ENCODE measurements at places on chromosomes 1 and 21.

DNA sequence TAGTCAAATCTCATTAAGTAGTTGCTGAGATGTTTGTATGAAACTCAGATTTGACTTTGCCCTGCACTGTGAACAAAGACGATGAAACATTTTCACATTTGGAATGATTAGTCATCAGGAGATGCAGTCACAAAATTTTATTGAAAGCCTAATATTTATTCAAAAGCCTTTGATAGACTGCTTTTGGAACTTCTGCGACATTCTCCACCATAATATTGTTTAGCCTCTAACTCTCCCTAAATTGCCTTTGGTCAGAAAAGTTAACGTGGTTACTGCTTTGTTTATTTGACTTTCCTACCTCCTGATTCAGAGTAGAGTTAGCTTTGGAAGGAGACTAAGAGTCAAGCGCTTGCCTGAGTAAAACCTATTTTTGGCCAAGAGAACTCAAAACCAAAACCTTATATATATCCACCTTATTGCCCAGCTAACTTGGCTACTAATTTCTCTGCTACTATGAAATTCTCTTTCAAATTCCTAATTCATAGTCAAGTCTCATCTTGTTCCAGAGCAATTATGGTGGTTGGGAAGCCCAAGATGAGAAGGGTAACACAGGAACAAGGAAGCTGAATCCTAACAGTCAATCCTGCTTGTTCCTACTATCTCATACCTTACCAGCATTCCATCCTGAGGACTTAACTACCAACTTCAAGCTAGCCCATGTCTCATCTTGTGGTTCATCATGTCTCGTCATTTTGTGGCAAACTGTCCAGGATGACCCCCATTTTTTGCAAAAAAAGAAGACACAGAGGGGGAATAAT is 429.6 kb downstream of the USP25 start:
- DNase-seq = no peak

GRCh38 chr1:6001992-6002576 is 9.9 kb upstream of the NPHP4 start:
- no peak for DNase-seq

GRCh38 chr1:14363707-14364413 is 234.6 kb upstream of the KAZN start:
- DNase-seq = no peak

GRCh38 chr1:43255438-43256210 is 14.2 kb upstream of the TMEM125 start:
- no peak for DNase-seq

DNA sequence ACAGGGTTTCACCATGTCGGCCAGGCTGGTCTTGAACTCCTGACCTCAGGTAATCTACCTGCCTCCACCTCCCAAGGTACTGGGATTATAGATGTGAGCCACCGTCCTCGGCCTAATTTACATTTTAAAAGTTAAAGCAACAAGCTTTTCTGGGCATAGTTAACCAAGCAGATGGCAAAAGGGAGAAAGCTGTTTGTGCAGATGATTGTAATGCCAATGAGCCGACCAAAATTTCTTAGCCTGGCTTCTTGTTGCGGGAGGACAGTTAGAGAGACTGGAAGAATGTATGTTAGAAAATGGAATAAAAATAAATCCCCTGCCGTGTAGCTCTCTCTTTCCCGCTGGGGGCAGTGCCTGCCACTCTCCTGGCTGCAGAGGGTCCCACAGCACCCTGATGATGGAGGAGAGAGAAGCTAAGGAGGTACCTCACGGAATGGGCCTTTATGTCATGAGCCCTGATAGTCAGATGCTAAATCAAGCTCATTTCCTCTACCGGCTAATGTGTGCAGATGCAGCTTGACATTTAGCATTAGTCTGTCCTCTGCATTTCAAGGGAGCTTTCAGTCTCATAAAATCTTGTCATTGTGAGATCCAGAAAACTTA is 87.2 kb downstream of the HHAT start:
- DNase-seq = no peak

DNA sequence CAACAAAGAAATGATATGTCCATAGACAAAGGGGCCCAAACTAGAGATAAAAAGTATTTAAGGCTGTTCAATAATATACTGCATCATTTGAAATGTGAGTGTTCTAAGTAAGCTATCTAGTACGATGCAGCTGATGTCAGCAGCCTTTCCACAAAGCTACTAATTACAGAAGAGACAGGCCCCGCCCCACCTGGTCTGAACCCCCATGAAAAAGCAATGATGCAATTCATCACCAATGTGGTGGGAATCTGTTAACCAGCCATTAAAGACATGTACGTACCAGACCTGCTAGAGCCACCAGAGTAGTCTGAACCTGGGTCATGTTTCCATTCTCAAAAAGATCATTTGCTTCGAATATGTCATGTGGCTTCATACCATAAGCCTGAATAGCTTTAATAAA is 25.1 kb downstream of the CNN3 start:
- DNase-seq = no peak

- no peak for DNase-seq
Observed at GRCh38 chr21:44979687-44980561, 40.1 kb downstream of the SLX9 start.

GRCh38 chr1:50493710-50494109 is 70.5 kb upstream of the DMRTA2 start:
- no peak for DNase-seq

- DNase-seq = no peak
Observed at GRCh38 chr21:46146856-46147255, 8.5 kb downstream of the FTCD start.

GRCh38 chr1:211634931-211635330 is 40.5 kb downstream of the NEK2 start:
- no peak for DNase-seq

DNA sequence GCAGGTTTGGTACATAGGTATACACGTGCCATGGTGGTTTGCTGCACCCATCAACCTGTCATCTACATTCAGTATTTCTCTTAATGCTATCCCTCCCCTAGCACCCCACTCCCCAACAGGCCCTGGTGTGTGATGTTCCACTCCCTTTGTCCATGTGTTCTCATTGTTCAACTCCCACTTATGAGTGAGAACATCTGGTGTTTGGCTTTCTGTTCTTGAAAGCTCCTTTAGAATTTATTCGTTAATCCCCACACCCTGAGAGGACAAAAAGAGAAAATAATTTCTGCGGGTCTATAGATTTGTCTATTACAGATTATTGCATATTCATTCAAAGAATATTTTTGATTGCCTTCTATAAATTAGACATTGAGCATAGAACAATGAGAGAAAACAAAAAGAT is 455.5 kb downstream of the PLPP3 start:
- DNase-seq = no peak

DNA sequence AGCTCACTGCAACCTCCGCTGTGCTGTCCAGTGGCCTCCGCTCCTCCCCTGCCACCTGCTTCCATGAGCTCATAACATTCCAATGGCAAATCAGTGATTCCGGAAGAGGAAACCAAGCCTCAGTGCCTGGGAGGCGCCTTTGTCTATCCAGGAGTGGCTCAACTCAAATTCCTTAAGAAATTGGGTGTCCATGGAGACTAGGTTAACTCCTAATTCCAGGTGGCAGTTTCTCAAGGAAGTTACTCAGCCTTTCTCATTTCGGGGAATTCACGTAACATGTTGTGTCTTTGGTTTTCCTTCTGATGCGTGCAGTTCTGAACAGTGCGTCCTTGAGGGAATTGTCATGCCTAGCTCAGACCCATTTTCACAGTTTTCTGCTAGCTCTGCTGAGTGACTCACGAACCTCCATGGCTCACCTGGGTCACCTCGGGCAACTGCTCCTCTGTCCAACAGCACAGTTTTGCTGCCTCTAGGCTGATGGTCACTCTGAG is 89.9 kb upstream of the DSCAM start:
- DNase-seq = no peak

- DNase-seq = no peak
Observed at GRCh38 chr1:212600980-212601379, 7.6 kb upstream of the ATF3 start.

- no peak for DNase-seq
Observed at GRCh38 chr1:19479351-19480120, 5.8 kb downstream of the CAPZB start.
